ENCODE measurements at places on chromosomes 12 and 14.

DNA sequence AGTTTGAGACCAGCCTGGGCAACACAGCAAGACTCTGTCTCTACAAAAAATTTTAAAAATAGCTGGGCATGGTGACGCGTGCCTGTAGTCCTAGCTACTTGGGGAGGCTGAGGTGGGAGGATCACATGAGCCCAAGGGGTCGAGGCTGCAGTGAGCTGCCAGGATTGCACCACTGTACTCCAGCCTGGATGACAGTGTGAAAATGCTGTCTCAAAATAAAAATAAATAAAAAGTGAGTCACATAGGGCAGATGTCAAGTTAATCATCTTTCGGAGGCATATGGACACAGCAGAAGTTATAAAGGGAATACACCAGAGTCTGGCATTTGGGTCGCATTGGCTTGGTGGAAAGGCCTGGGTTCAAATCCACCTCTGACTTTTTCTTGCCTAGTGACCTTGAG lies 92.7 kb downstream of the PHETA1 start:
- DNase-seq = peak; percentile 77

GRCh38 chr14:49581209-49582112 lies 4.7 kb downstream of the RPS29 start:
- DNase-seq = no peak

DNA sequence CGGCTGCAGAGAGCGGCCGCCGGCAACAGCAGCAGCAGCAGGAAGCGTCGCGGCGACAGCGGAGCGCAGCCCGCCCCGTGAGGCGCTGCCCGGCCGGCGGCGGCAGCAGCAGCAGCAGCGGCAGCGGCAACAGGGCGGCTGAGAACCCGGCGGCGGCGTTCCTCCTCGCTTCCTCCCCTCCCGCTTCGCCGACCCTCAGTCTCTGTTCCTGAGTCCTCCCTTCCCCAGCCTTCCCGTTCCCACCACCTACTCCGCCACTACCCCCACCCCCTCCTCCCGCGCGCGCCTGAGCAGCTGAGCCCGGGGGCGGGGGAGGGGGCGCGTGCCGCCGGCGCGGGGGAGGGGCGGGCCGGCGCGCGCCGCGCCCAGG lies 310 bp downstream of the BICDL1 start:
- no peak for DNase-seq

DNA sequence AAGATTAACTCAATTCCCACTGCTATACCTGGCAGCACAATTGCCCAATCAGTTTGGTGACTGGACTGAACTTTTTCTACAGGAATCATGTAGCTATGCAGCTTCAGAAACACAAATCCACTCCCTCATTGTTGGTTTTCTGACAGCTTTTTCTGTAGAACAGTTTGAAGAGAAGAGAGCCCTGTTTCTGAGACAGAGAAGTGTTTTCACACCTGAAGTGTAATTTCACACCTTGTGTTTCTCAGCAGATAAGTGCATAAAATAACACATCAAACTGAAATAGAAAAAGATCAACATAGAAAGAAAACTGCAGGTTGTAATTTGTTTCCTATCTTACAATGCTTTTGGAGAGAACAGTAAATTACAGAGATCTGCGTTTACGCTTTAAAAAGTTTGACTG lies 335.6 kb downstream of the SNAPC1 start:
- DNase-seq = no peak

- DNase-seq = peak; percentile 23
Observed at GRCh38 chr12:697481-697880, 34.2 kb upstream of the NINJ2 start.
